ENCODE measurements at places on chromosomes 1 and 21. TPM values are rescaled to one million over a fixed set of nuclear protein-coding genes. Genes with fewer than 3 reads are reported as not detected.

ADCY10 gene
- not detected for total RNA-seq

RPTN gene
- total RNA-seq: not detected

DNA sequence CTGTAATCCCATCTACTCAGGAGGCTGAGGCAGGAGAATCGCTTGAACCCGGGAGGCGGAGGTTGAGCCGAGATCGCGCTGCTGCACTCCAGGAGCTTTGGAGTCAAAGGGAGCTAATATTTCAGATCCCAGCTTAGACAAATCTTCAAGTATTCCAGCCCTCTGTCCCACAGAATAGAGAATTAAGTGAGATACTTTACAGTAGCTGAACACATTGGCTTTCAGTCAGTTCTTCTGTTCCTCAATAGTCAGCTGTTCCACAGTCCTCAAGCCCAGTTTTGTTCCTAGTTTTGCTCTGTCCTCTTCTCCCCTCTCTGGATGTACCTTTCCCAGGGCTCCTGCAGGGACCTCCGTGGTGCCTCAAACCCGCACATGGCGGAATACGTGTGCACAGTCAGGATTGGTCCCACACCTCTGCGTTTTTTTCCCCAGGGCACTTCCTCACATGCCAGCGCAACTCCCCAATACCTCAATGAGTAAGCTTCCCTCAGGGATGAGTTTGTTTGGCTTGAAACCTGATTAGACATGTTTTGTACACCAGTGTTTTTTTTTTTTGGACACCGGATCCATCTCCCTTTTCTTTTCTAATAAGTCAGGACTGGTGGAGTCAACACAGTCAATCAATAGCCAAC lies 1.2 kb downstream of the MFN2 start:
- no peak for DNase-seq

GRCh38 chr1:211944733-211945500 lies 90.4 kb downstream of the INTS7 start:
- peak; percentile 76 for DNase-seq

DNA sequence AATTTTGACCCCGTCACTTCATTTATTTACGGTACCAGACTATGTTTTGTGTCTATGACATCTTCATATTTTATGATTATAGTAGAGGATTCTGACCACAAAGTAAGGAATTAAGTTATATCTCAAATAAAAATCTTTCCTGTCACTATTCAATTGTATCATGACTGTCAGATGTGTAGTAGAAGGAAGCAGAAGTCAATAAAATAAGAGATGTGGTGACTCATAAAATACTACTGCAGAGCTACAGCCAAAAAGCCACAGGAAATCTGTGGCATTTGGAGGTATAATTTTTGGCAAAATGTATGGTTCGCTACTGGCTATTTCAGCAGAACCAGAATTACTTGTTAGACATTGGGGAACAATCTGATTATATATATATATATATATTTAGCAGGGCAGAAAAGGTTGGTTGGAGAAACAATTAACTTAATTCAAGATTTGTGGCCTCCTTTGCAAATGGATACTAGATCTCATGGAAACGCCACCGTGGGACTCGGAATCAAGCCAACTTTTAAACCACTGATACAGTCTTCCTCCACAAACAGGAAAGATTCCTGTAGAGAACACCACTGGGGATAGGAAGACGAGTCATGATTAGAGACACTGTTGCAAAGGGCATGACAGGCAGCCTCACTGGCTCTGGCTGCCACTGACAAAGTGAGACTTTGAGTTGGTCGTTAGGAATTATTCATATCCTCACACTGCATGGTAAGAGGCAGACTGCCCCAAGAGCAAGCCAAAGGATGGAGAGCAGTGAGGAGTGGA lies 5.1 kb downstream of the FCRL2 start:
- no peak for DNase-seq

GRCh38 chr1:95073446-95073845 lies 695 bp upstream of the ALG14 start:
- DNase-seq: no peak

Data from SK-MEL-5 (cell line).